Activated naive CD4-positive, alpha-beta T cell treated with anti-CD3 and anti-CD28 coated beads for 36 hours (primary cell): ENCODE measurements at places on chromosomes 13 and 19.

DNA sequence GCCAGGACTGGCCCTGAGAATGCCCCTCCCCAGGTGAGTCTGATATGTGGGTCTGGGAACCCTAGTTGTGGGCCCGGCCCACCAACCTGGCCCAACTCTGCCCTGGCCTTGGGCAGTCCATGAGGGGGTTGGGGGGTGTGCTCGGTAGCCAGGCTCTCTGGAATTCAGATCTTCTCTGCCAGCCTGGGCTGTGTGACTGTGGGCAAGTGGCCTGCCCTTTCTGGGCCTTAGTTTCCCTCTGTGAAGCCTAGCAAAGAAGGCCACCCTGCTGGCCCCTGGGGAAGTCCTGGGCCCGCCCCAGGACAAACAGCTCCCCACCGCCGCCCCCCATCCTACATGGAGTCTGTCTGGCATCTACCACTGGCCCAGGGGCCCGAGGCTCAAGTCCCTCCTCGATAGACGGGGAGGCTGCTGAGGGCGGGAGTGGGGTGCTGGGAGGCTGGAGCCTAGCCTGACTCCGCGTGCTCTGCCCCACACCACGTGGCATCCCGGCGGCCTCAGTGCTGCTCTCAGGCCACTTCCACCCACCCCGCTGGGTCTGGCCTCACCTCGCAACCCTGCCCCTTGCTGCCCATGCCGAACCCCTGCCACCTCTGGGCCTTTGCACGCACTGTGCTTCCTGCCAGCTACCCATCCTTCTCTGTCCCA, 8.3 kb upstream of the TBXA2R start:
- no peak for DNase-seq

DNA sequence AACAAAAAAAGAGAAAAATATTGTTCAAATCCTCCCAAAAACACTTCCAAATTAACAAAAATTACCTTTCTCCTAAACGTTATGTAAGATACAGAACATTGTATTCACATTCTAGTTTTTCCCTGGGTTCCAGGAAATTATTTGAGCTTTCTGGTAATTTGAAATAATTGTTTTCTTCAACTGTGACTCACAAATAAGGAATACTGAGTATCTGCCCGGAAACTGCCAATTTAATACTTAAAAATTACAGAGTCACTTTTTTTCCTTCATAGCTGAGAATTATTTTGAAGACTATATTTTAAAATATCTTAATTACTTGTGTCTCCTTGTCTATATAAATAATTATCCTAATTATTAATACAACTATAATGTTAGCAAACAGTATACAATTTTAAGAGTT, 709.0 kb upstream of the ARGLU1 start:
- no peak for DNase-seq

- DNase-seq = no peak
These were observed 472.6 kb upstream of the KLHL1 start for GRCh38 chr13:70580825-70581224.

- no peak for DNase-seq
These were observed 15.2 kb downstream of the GPX4 start for GRCh38 chr19:1118999-1119398.

GRCh38 chr19:13269348-13269747, 119.1 kb downstream of the IER2 start:
- DNase-seq = no peak

- no peak for DNase-seq
These were observed 330.6 kb downstream of the KCNRG start for GRCh38 chr13:50345804-50346203.

DNA sequence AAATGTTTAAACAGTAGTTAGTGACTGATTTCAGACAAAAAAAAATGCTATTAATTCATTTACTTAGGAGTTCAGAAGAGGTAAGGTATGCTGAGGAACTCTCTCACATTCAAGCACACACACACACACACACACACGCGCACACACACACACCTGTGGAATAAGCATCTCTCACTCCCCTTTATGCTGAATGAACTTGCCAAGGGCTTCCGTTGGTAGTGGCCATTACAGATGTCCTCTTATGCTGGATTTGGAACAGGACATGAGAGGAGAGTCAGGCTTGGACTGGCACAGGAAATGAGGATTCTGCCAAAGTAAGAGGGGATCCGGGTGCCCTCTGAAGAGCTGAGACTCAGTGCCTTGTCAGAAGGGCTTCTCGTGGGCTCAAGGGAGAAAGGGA, 463.4 kb upstream of the MIR17HG start:
- DNase-seq = no peak

DNA sequence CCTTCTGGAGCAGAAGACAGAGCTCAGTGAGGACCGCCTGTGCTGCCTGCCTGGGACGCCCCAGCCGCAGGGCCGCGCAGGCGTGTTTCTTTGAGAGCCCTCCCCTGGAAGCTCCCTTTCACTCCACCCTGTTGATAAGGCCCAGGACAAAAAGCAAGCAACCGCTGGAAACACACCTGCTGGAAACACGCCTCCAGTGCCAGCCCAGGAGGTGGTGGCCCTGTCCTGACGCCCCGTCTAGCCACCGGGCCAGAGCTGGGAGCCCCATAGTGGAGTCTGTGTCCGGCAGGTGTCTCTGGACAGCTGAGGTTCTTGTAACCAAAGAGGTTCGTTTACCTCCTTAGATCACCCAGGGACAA, 173.8 kb downstream of the KATNAL1 start:
- no peak for DNase-seq

DNA sequence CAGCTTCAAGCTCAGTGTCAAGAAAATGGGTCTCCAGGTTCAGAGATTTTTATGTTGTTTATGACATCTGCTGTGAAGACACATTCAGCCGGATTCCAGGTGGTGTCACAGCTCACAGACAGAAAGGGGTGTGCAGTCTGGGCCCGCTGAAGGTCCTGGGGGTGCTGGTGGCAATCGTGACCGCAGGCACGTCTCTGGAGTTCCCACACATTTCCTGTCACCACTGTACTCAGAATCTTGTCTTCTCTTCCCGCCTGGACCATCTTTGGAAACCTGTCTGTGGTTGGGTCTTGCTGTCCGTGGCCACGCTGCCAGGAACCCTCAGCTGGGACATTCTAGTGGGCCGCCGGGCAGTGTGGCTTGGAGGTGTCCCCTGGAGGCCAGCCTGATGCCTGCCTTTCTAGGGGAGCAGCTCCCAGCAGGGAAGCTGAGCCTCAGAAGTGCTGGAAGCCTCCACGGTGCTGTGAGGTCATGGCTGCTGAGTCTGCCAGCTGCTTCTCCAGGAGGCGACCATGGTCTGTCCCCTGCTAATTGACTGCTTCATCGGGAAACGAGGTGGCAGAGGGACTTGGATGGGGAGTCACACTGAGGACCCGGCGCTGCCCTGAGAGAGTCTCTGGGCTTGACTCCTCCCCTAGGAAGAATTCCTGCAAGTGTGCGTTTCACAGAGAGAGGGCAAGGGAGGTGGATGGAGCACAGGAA, 3.7 kb downstream of the TEX29 start:
- no peak for DNase-seq

DNA sequence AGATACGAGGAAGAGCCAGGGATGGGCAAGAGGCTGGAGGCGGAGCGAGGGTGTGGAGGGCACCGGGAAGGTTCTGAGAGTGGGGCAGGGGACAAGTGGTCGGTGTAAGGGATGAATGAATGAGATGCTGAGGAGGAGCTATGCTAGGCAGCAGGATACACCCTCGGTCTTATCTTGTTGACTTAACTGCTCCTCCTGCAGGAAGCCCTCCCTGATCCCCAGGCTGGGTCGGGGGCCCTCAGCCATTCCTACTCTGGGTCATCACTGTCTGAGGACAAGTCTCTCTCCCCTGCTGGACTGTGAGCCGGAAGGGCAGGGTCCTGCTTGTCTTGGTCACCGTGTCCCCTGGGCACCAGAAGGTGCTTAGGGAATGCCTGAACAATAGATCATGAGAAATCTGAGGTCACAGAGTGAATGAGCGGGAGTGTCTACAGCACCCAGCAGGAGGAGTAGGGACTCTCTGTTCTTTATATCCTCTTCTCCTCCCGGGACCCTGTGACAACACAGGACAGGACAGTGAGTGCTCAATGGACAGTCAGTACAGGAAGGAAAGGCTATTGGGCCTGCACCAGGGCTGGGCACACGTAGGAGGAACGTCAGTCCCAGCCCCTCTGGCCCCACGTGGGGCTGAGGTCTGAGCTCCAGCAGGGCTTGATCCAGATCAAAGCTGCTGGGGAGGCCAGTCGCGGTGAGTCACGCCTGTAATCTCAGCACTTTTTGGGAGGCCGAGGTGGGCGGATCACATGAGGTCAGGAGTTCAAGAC, 6.5 kb downstream of the NKPD1 start:
- DNase-seq = no peak

GRCh38 chr19:16605553-16605994, 22.4 kb downstream of the MED26 start:
- no peak for DNase-seq

- DNase-seq = no peak
These were observed 63.1 kb downstream of the AP1M1 start for GRCh38 chr19:16260812-16261161.

DNA sequence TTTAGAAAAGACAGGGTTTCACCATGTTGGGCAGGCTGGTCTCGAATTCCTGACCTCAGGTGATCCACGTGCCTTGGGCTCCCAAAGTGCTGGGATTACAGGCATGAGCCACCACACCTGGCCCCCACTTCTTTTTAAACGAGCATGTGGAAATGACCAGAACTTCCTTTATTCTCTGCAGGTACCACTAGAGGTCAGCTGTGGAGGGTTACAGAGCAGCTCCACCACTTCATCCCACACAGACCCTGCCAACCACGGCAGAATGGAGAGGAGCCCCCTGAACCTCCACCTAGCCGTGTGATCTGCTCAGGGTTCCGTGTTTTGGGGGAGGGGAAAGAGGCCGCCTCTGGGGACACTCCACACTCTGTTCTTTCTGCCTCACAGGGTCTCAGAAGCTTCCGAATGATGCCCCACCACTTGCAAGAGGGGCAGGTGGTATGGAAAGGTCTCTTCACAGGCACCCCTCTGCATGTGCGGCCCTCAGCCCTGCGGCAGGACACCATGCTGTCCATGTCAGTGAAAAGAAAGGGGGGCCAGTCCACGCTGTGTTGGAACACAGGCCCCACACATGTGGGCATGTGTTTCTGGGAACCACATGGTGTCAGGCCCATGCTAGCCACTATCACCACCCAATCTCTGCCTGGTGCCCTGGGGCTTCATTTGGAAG, 465.0 kb downstream of the TSHZ3 start:
- DNase-seq = no peak

DNA sequence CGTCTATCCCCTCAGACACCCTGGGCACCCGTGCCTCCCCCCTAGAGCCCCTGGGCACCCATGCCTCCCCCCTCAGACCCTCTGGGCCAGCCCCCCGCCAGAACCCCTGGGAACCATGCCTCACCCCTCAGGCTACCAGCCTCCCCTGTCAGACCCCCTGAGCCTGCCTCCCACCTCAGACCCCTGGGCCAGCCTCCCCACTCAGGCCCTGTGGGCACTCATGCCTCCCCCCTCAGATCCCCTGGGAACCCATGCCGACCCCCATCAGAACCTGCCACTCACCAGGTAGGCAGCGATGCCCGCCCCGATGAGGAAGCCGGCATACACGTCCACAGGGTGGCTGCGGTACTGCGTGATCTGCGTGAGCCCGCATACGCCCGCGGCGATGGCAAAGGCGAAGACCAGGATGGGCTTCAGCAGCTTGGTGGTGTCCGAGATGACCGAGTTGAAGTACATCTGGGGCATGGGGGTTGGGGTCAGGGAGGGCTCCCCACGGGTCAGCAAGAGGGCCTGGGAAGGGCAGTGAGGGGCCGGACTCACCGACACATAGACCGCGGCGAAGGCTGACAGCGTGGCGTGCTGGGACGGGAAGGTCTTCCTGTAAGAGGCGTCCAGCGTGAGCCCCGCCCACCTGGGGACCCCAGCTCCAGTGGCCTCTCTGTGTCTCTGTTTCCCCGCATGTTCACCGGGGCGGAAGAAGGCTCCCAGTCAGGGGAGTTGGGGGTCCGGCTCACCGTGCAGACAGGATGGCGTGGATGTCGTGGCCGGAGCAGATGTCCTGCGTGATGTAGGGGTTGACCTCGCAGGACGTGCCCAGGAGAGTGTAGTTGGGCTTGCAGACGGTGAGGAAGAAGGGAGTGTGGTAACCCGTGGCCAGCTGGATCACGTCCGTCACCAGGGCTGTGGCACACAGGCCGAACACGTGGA, 7.3 kb downstream of the PLPPR3 start:
- no peak for DNase-seq

DNA sequence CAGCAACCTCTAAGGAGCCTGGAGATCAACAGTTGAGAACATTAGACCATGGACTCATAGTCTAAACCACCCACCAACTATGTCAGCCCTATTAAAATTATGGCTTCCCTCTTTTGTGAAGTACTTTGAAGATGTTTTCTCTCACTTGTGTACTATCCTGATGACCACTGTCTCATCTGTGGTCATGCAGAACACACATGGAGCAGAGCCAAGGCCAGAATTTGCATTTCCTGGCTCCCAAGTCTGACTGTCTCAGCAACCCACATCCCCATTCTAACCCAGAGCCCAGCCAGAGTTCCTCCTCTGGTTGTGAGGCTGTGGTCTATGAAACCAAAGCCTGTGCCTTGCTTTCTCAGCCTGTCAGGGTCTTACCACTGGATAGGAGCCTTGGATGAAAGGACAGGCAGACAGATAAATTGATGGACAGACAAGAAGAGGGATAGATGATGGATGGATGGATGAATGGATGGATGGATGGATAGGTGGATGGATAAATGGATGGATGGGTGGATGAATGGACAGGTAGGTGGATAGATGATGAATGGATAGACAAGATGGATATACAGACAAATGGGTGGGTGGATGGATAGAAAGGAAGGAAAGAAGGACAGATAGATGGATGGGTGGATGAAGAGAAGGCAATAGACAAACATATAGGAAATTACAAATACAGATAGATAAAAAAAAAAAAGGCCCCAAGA, 35.4 kb downstream of the ZNF557 start:
- DNase-seq = no peak

DNA sequence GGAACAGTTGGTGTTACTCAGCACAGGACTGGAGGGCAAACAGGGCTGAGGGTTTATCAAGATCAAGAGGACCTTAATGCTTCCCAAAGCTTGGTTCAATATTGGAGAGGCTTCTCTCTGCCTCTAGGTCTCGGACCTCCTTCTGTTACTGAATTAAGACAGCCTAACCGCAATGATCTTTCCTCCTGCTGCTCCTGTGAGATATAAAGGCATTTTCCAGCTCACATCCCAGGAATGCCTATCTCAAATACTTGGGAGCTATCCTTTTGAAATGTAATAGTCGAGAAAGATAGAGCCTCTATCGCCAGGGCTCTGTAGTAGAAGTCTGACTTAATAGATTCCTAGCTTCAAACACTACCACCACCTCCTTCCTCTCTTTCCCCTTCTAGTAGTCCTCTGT, 1475.0 kb downstream of the SLITRK1 start:
- no peak for DNase-seq

DNA sequence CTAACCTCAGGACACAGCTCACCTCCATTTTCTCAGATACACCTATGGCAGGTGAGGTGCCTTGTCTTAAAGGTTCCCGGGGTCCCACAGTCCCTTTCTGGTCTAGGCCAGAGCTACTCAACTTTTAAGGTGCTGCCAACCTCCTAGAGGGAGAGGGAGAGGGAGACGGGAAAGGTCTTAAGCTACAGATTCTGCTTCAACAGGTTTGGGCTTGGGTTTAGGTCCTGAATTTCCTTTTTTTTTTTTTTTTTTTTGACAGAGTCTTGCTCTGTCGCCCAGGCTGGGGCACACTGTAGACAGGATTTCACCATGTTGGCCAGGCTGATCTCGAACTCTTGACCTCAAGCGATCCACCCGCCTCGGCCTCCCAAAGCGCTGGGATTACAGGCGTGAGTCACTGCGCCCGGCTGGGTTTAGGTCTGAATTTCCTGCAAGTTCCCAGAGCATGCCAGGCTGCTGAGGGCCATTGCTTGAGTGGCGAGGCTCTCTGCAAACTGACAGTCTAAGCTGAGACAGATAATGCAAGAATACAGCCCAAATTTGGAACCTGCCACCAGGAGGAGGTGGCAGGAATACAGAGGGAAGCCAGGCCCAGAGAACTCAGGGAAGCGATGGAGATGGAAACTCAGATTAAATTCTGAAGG, 7.8 kb upstream of the SYCN start:
- DNase-seq = no peak
